Stimulated activated CD4-positive, alpha-beta T cell treated with anti-CD3 and anti-CD28 coated beads, TNF-alpha, amount 100 ng/mL, for 1 hour (primary cell): ENCODE measurements at places on chromosomes 4 and X.

DNA sequence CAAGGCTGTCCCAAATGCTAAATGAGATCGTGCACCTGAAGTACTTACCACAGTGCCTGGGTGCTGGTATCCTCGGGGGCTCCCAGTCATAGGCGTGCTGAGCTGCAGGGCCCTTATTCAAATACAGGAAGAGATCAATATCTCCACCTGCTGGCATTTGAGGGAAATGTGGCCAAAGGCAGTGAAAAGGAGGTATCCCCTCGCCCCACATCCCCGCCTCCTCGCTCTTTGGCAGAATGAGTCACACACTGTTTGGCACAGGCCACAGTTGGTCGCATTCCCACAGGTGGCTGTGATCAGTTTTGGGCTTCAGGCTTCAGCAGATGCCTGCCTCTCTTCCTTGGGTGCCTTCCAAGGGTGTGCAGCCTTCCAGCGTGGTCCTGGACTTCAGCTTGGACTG, 28.4 kb downstream of the ZNF185 start:
- no peak for DNase-seq

- no peak for DNase-seq
Measured at GRCh38 chr4:176034936-176035335, 30.7 kb upstream of the WDR17 start.

GRCh38 chr4:72629540-72629939, 60.5 kb upstream of the ADAMTS3 start:
- no peak for DNase-seq

DNA sequence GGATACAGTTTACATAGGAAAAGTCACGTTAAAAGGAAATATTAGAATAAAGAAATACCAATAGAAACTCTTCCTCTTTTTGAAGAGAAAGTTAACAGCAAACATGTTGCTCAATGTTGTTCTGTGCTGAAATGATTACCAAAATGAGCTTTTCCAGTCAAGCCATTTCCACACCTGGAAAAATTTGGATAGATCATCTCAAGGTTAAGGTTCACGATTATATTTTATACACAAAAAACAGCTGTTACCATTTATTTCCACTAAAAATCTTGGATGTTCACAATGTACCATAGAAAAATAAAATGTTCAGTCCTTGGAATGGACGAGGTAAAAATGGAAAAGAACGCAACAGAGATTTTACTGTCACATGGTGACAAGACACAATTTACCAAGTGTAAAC, 218.7 kb downstream of the SCFD2 start:
- DNase-seq: no peak

GRCh38 chr4:85522836-85523235, 47.9 kb downstream of the ARHGAP24 start:
- no peak for DNase-seq

DNA sequence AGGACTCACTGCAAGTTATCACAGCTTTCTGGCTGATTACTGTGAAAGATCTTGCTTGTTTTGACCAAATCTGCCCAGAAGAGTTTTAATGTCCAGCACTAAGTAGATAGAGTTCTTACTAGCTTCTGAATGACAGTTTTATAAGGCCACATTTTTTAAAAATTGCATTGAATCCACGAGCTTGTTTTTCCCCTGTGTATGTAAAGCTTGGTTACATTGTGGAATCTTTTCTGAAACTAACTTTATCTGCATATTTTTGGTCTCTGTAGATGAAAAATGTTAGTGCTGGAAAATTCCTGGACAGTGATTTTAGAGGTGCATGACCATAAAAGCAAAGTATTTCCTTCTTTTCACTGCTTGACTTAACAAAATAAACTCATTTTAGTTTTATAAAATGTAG, 650.3 kb upstream of the FAM241A start:
- no peak for DNase-seq
